ENCODE measurements at places on chromosomes 2 and 18.

- no peak for DNase-seq
Observed at GRCh38 chr2:170101789-170102188, 76.2 kb upstream of the MYO3B start.

DNA sequence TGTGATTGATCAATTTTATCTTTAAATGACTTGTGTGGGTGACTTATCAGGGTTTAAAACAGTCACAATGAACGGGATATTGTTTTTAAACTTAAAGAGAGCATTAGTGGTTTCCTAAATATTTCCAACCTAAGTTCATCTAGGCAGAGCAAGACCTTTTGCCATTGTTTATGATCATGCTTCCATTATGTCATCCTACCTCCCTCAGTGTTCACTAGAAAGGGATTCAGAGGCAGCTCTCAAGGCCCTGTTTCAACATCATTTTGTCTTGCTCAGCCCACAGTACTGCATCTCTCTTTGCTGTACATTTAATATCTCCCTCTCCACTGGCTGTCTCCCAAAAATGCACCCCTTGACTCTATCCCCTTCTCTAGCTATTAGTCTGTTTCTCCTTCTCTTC, 21.5 kb upstream of the PELI1 start:
- no peak for DNase-seq

DNA sequence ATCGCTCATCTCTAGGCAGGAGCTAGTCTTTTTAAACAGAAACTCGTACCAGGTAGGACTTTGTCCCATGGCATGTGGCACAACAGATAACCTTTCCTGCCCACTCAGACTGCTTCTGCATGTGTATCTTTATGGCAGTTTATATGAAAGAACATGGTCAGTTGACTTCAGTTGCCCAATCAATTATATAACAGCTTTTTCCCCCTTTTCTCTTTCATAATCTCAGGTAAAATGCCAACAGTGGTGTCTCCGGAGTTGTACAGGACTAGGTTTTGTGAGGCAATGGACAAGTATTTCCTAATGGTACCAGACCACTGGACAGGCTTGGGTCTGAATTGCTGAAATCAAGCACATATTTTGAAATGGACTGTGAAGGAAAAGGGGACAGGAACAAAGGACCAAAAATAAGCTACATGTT, 51.6 kb upstream of the PTH2R start:
- DNase-seq = no peak

DNA sequence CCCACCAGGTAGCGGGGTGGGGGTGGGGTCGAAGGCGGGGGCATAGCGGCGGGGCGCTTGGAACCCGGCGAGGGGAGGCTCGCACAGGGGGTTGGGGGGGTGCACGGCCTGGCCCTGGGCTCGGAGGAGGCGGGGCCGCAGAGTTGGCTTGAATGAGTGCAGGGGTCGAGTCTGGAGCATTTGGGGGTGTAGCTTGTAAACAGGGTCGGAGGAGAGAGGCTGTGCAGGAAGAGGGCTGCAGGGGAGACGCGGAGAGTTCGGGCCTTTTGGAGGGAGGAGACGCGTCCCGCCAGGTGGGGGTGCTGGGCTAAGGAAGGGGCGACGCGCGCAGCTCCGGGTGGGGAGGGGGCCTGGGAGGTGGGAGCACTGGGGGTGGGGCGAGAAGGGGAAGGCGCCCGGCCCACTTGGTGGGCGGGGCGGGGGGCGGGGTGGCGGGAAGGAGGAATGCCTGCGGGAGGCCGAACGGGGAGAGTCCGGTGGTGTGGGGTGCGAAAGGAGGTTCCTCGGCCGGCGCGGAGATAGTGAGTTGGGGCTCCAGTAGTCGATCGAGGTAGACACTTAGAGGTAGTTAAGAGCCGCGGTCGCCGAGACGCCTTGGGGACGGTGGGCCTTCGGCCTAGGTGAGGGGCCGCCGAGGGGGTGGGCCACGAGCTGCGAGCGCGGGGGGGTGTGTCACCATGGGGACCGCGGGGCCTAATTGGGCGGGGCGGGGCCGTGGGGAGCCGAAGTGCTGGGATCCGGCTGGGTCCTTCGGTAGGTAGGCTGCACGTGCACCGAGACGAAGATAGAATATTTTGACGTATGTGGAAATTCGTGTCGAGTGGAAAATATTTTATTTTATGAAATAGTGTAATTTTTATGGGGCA, 774 bp downstream of the MSH6 start:
- peak; percentile 62 for DNase-seq

DNA sequence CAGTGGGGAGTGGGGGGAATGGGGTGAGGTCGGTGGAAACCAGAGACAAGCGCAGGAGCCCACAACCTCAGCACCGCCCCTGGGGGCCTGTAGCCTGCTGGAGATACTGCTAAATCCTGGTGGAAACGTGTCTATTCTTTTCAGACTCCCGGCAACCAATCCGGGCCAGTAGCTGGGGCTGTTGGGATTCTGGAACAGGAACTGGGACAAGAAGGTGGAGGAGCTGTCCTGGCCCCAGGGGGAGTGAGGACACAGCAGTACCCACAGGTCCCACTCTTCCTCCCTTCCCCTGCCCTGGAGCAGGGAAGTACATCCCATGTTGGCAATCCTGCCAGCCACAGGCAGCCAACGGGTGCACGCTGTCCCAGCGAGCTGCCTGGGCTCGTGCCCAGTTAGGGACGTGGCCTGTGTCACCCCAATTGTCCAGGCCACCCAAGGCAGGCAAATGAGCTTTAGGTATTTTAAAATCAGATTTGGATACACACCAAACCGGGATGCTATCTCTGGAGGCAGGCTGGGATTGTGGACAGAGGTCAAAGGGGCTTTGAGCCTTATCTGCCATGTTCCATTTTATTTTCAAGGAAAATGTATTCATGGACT, 51.8 kb downstream of the HS1BP3 start:
- DNase-seq = no peak

GRCh38 chr2:226902041-226902966, 66.5 kb downstream of the RHBDD1 start:
- no peak for DNase-seq

- no peak for DNase-seq
Observed at GRCh38 chr18:6653880-6654279, 75.6 kb upstream of the ARHGAP28 start.

- DNase-seq = no peak
Observed at GRCh38 chr2:219460424-219460926, 25.8 kb downstream of the SPEG start.
